Hypothalamus (tissue), 51 donors: ENCODE measurements at places on chromosomes 7 and 10.

GRCh38 chr7:35721288-35721687 is 26.4 kb upstream of the HERPUD2 start:
- DNase-seq: no peak

GRCh38 chr10:3923033-3923432 is 138.0 kb upstream of the KLF6 start:
- DNase-seq: no peak

GRCh38 chr7:157077021-157077420 is 61.7 kb upstream of the UBE3C start:
- DNase-seq: no peak

DNA sequence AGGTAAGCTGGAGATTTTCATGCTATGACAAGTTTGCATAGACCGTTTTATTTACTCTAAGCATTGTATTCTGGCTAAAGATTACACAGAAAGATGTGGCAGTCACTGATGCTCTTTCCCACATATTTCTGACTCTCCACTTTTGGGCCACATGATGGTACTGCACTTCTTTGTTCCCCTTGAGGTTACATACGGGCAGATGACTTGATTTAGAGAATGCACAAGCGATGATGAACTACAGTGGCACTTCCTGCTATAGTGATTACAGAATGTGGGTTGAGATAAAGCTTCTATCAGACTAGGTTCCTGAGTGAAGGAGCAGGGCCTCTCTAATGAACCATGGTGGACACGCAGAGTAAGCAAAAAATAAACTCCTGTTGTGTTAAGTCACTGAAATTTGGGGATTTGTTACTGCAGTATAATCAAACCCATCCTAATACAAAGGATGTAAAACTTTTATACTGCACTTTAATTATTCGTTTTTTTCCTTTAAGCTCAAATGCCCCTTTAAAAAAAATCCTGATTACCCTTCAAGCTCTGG is 177.9 kb downstream of the TAX1BP1 start:
- no peak for DNase-seq

DNA sequence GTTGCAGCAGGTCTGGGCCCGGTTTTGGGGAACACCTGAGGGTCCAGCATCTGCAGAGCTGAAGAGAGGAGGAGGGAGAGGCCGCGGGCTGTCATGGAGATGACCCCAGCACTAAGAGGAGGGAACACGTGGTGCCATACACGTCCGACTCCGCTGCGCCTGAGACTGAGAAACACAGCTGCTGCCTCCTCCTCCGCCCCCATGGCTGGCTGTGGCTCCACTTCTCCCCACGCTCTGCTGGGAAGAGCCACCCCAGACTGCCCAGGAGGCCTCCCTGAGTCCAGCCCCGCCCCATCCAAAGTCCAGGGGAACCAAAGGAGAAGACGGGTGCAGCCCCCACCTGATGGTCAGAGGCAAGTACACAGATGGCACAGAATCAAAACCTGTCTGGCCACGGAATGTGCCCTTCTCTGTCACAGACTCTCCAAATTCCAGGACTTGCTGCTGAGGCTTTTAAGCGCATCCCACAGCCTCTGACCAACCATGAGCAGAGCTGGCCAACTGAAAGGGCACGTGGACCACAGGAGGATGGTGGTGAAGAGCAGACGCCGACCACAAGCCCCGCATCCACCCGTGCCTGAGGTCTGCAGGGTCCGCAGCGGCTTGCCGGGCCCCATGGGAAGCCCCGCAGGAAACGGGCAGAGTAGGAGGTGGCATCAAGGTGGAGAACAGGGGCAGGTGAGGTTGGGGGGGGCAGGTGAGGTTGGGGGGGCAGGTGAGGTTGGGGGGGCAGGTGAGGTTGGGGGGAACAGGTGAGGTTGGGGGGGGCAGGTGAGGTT is 24.0 kb downstream of the STK32C start:
- no peak for DNase-seq

- no peak for DNase-seq
Measured at GRCh38 chr7:100510437-100511239, 26.9 kb downstream of the NYAP1 start.

GRCh38 chr7:101924171-101924570 is 106.7 kb downstream of the CUX1 start:
- no peak for DNase-seq

GRCh38 chr10:70775679-70776454 is 9.3 kb downstream of the TBATA start:
- DNase-seq: no peak

DNA sequence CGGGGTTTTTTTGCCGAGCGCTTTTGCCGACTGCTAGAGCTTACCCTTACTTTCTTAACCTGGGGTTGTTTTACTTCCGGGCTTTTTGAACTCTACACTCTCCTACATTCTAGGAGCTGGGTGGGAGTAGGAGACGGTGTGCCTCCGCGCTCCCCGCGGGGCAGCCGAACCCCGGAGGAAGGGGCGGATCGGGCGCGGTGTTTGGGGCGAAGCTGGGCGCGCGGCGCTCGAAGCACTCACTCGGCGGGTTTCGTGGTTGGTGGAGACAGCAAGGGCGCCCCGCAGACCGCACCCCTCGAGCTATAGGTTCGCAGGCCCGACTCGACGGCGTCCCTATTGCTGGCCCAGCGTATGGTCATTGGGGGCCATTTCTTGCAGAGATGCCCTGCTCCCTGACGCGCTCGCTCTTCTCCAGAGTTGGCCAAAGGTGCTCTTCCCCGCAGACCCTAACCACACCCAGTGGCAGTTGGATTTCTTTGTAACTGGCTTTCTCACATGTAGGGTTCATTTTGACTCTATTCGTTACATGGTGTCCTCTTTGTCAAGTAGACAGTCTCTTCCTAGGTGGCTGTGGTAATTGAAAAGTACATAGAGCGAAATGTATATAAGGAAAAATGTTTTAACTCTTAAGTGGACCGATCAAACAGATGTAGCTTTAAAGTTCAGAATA is 364 bp downstream of the ZNF518A start:
- DNase-seq: peak; percentile 70

DNA sequence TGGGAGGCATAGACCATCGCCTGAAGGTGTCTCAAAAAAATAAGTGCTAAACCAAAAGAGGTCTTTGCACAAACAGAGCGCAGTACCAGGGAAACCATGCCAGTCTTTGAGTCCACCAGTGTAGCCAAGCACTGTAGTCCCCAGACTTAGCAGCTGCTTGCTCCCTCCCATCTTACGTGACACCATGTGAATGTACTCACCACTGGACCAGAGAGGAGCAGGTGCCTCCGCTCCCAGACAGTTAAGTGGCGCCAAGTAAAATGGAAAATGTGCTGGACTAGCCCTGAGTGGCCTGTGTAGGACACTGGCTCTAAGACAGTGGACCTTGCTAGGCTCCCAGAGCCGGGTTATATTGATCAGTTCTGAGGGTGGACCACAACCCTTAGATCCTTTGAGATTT is 47.7 kb upstream of the PLEKHA1 start:
- no peak for DNase-seq

DNA sequence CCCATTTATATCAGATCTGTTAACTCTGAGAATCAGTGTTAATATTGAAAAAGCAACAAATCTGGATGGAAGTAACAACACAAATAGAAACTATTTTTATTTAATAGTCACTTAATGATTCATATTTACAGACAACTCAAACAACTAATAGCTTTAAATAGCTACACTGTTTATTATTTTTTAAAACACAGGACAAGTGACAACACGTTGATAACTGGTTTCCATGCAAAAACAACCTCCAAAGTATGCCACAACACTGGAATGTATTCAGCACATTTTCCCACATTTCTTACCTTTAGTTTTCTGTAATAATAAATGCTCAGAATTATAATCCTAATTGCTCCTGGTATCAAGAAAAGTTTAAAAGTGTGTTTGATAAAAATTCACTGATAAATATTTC is 4.0 kb downstream of the SNX13 start:
- no peak for DNase-seq

DNA sequence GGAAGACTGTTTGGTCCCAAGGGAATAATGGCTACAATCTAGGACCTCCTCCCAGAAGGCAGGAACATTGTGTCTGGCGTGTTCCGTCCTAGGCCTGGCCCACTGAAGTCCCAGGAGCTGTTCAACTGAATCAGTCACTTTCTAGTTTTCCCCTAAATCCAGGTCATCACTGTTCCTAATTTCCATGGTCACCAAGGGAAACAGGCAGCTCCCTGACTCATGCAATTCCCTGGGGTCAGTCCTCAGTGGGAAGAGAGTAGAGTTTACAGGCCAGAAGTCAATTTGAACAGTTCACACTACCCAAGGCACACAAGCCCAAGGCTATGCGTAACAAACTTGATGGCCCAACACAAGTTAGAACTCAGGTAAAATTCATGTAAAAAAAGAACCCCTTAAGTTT is 44.0 kb downstream of the CREB3L2 start:
- DNase-seq: no peak

DNA sequence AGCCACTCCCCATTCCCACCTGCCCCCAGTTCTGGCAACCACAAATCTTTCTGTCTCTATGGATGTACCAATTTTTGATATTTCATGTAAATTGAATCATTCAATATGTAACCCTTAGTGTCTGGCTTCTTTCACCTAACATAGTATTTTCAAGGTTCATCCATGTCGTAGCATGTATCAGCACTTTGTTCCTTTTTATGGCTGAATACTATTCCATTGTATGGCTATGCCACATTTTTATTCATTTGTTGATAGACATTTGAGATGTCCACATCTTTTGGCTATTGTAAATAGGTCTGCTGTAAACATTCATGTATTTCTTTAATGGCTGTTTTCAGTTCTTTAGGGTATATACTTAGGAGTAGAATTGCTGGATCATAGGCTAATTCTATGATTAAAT is 270.5 kb downstream of the FGFR2 start:
- DNase-seq: no peak

GRCh38 chr7:32611201-32612099 is 116.2 kb downstream of the AVL9 start:
- no peak for DNase-seq

DNA sequence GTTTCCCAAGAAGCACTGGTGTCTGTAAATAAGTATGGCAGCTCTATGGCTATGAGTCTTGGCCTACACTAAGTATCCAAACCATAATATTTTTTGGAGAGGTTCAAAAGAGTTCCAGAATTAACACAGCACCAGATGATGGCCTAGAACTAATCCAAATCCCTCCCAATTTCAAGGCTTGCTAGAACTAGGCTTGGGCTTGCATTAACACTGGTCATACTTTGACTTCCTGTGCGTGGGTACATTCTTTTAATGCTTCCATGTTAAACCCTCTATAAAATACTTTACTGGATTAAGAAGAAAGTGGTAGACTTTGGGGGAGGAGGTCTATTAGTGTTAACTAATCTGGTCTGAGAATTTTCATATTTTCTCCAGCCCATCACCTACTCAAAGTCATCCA is 3.1 kb downstream of the AASS start:
- no peak for DNase-seq

GRCh38 chr7:112001091-112001826 is 204.9 kb downstream of the DOCK4 start:
- no peak for DNase-seq

DNA sequence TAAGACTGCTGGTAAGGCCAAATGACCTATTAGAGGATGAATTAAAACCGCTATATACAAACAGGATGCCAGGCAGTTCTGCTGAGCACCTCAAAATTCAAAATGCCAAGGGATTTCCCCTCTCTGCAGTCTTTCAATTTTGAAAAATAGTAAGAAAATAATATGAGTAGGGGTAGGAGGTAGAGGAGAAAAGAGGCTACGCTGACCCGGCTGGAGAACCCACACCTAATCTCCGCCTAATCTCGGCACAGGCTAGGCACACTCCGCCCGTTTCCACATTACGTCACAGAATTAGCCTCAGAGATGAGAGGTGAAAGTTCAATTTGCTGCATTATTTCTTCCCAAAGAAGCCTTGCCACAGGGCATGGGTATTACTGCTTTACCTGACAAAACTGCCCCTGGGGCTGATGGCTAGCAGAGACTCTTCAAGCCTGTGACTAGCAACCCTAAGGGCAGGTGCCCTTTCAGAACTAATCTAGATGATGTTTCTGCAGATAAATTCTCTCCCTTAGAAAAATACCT is 21.3 kb upstream of the SPOCK2 start:
- no peak for DNase-seq

DNA sequence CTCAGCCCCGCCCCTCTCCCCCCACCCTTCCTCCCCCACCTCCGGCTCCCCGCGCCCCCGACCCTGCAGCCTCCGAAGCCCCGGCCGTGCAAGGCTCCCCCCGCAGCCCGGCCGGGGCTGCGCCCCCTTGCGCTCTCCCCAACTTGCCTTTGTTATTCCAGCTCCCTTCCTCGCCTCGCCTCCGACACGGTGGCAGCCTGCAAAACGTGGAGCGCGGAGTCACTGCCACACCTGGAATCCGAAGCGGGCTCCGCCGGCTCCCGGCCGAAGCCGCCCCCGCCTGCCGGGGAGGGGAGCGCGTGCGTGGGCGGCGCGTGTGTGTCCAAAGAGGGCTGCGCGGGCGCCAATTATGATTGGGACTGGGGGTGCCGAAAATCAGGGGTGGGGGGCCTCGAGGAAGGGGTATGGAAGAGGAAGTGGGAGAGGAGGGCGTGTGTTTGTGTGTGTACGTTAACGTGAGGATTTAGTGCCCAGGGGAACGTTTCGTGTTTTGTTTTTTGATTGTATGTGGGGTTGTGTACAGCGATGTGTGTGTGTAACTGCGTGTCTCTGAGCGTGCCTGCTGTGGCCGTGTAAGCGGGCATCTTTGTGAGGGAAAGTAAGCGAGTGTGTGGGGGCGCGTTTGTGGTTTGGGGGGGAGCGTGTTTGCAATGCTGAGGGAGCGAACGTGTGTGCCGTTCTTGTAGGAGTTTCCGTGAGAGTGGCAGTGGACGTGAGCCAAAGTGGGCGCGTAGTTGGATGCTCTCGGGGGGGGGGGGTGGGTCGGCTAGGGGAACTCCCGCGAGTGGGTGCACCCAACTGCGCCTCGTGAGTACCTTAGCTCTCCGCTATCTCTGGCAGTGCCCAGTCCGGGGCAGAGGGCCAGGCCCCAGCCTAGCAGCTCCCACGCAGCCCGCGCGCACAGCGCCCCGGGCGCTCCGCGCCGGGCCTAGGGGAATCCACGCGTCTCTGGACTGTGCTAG is 1.2 kb upstream of the ZMIZ1 start:
- peak; percentile 87 for DNase-seq

DNA sequence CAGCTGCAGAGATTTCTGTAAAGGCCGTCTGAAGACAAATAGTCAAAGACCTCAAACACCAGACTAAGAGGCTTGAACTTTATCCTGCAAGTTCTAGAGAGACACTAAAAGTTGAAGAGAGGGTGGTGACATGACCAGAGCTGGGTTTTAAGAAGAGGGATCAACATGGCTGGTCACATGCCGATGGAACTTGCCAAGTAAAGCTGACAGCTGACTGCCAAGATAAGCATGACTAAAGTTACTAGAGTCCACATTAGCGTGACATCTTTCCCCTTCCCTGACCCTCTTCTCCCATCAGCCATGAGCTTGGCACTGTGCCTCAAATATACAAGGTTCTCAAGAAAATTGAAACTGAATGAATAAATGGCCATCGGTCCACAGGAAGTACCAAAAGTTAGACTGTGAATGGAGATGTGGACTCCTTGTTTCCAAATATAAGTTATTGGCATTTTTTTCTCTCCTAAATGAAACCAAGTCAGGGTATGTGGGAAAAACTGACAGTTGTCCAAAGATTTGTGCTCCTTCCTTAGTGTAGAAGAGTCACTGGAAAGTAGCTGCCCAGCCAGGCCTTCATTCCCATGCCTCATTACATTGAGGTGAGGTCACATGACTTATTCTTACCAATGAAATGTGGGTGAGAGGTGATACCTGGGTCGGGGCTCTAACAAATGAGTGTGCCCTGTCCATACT is 24.5 kb downstream of the XPNPEP1 start:
- DNase-seq: no peak
